ENCODE measurements at places on chromosomes 1 and 21. TPM values are rescaled to one million over a fixed set of nuclear protein-coding genes. Genes with fewer than 3 reads are reported as not detected.
A peak's percentile ranks its signal among the peaks of the same experiment; 100 is the strongest.

Gene ALPL
- total RNA-seq, result 1.5 TPM

Gene USH2A
- not detected for total RNA-seq

Gene RHD
- 0.40 TPM for total RNA-seq

Gene PDE9A
- total RNA-seq, result 2.1 TPM

Gene FBXO42
- 23.1 TPM for total RNA-seq

- H3K36me3 ChIP-seq, result peaks cover under 1% of the 10 kb centered on the region
- H3K4me3 ChIP-seq, result no peak overlapping the region
- peaks cover 12% of the 10 kb centered on the region for H3K4me1 ChIP-seq
- H3K27ac ChIP-seq, result no peak overlapping the region
Measured at GRCh38 chr1:6870571-6870970, 85.3 kb downstream of the CAMTA1 start.

- H3K27ac ChIP-seq, result no peak overlapping the region
- no peaks in the 10 kb centered on the region for H3K27me3 ChIP-seq
- H3K36me3 ChIP-seq, result no peaks in the 10 kb centered on the region
- no peaks in the 10 kb centered on the region for H3K4me1 ChIP-seq
- H3K4me3 ChIP-seq, result no peak overlapping the region
- no peak for DNase-seq
Measured at GRCh38 chr1:154304664-154305337, 16.1 kb upstream of the AQP10 start.

- no peak overlapping the region for H3K27ac ChIP-seq
- no peaks in the 10 kb centered on the region for H3K27me3 ChIP-seq
- DNase-seq, result no peak
- peaks cover 24% of the 10 kb centered on the region for H3K4me1 ChIP-seq
- no peak overlapping the region for H3K4me3 ChIP-seq
- no peaks in the 10 kb centered on the region for H3K36me3 ChIP-seq
Measured at GRCh38 chr1:10525208-10525607, 50.5 kb downstream of the PEX14 start.

GRCh38 chr1:101194746-101195145 is 42.1 kb upstream of the S1PR1 start:
- no peaks in the 10 kb centered on the region for H3K4me1 ChIP-seq
- no peak for DNase-seq
- H3K27ac ChIP-seq, result no peak overlapping the region
- H3K36me3 ChIP-seq, result no peaks in the 10 kb centered on the region

GRCh38 chr1:48841966-48842365 is 65.3 kb upstream of the BEND5 start:
- no peaks in the 10 kb centered on the region for H3K27me3 ChIP-seq
- no peak for DNase-seq
- H3K4me1 ChIP-seq, result no peaks in the 10 kb centered on the region
- H3K4me3 ChIP-seq, result no peak overlapping the region
- H3K36me3 ChIP-seq, result no peaks in the 10 kb centered on the region
- H3K27ac ChIP-seq, result no peak overlapping the region

GRCh38 chr1:32876341-32877210 is 5.9 kb upstream of the FNDC5 start:
- DNase-seq, result no peak
- H3K27ac ChIP-seq, result no peak overlapping the region
- H3K4me1 ChIP-seq, result peaks cover 17% of the 10 kb centered on the region

- no peaks in the 10 kb centered on the region for H3K27me3 ChIP-seq
- no peaks in the 10 kb centered on the region for H3K4me1 ChIP-seq
- no peak for DNase-seq
- no peak overlapping the region for H3K4me3 ChIP-seq
Measured at GRCh38 chr1:76086597-76086996, 12.1 kb downstream of the ST6GALNAC3 start.

DNA sequence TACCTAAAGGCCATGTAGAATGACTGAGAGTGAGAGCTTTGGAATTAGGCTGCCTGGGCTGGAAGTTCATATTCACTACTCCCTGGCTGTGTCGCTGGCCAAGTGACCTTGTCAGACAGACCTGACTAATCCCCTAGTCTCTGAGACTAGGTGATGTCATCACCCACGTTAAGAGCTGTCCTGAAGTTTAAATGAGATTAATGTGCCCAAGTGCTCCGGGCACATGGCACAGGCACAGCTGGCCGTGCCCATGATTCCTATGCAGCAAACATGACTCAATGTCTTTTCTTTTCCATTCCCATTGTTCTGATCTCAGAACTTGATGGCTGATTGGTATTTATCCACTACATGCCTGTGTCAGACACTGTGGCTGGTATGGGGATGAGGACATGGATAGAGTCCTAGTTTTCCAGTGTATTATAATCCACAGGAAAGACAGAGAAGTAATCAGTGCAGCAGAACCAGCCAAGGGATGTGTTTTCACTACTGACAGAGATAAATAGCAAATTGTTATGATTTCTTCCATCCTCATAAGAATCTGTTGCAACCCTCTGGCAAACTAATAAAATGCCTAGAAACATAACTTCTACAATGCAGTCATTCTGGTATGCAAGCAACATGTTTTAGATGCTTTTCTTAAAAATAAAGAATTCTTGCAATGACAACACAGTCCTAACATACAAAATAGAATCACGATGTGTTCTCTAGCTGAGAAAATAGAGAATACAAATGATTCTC is 180.9 kb downstream of the PCP4 start:
- H3K4me1 ChIP-seq, result no peaks in the 10 kb centered on the region
- no peak overlapping the region for H3K27ac ChIP-seq
- H3K27me3 ChIP-seq, result no peaks in the 10 kb centered on the region
- no peaks in the 10 kb centered on the region for H3K36me3 ChIP-seq
- DNase-seq, result no peak

GRCh38 chr1:86567341-86567740 is 20.5 kb downstream of the CLCA4 start:
- DNase-seq, result no peak
- no peaks in the 10 kb centered on the region for H3K27me3 ChIP-seq
- H3K27ac ChIP-seq, result no peak overlapping the region
- H3K4me3 ChIP-seq, result no peak overlapping the region

- no peaks in the 10 kb centered on the region for H3K27me3 ChIP-seq
- peak overlapping the region; percentile 48 for H3K4me3 ChIP-seq
Measured at GRCh38 chr1:41381692-41382479, 20.7 kb downstream of the FOXO6 start.

GRCh38 chr1:221069178-221069903 is 190.1 kb downstream of the HLX start:
- no peaks in the 10 kb centered on the region for H3K4me1 ChIP-seq
- no peaks in the 10 kb centered on the region for H3K36me3 ChIP-seq
- no peak for DNase-seq
- H3K4me3 ChIP-seq, result no peak overlapping the region
- H3K27me3 ChIP-seq, result no peaks in the 10 kb centered on the region

GRCh38 chr1:3351449-3352298 is 102.8 kb upstream of the ARHGEF16 start:
- DNase-seq, result no peak
- H3K27me3 ChIP-seq, result peaks cover 7% of the 10 kb centered on the region
- peaks cover 3% of the 10 kb centered on the region for H3K4me1 ChIP-seq
- H3K36me3 ChIP-seq, result no peaks in the 10 kb centered on the region
- H3K4me3 ChIP-seq, result no peak overlapping the region

DNA sequence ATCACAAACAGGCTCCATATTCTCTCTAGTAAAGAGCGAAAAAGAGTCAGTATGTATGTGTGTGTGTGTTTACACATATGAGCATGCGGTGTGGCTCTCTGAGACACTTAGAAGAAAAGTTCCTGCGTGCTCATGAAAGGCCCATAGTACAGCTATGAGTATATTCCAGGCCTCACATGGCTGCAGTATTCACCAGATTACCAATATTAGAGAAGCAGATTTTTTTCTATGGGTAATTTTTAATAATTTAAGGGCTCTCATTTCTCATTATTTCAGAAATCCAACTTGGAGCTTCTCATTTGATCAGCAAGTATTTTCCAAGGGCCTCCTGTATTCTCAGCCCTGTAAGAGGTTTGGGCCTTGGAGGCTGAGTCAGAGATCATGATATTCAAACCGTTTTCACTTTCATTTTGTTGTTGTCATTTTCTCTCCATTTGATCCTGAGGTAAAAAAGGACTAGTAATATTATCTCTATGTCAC is 232.9 kb upstream of the SGIP1 start:
- H3K27me3 ChIP-seq, result no peaks in the 10 kb centered on the region
- H3K36me3 ChIP-seq, result no peaks in the 10 kb centered on the region
- no peak for DNase-seq
- peak overlapping the region; percentile 40 for H3K4me3 ChIP-seq
- H3K4me1 ChIP-seq, result peaks cover 43% of the 10 kb centered on the region
- peak overlapping the region; percentile 74 for H3K27ac ChIP-seq

- no peaks in the 10 kb centered on the region for H3K36me3 ChIP-seq
- H3K27ac ChIP-seq, result no peak overlapping the region
- DNase-seq, result no peak
- no peak overlapping the region for H3K4me3 ChIP-seq
Measured at GRCh38 chr1:28928314-28928941, 14.1 kb downstream of the EPB41 start.

DNA sequence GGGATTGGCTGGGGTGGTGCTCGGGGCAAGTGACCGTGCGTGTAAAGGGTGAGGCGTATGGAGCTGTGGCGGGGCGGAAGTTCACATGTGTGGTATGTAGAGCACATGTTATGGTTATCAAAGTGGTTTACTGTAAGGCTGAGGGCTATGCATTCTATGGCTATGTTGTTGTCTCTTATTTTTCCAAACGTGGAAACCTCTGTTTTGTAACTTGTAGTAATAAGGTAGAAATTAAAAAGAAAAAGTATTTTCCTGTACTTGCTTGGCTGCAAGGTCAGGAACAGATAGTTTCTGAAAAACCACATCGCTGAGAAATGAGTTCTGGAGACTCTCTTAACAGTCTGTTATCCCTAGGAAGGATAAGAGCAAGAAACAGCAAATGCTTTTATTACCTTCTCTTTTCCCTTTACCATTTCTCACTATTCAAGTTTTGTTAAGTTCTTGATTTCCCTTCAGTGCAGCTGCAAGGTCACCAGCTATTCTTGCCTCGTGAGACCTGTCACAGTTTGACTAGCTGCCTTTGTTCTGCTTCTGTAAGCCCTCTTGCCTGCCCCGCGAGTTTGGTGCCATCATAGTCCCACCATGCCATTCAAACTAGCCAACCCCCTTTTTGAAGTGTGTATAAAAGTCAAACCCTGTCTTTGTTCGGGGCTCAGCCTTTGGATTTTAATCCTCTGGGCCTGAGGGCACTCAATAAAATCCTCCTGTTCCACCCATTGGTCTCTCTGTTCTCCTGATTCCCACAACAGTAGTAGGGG is 9.5 kb downstream of the RNU1-2 start:
- DNase-seq, result peak; percentile 53
- peaks cover 13% of the 10 kb centered on the region for H3K4me1 ChIP-seq
- no peaks in the 10 kb centered on the region for H3K27me3 ChIP-seq
- H3K36me3 ChIP-seq, result no peaks in the 10 kb centered on the region

GRCh38 chr1:7379441-7379971 is 391.6 kb upstream of the VAMP3 start:
- no peak for DNase-seq
- H3K27me3 ChIP-seq, result no peaks in the 10 kb centered on the region
- H3K27ac ChIP-seq, result no peak overlapping the region
- no peak overlapping the region for H3K4me3 ChIP-seq
- H3K36me3 ChIP-seq, result no peaks in the 10 kb centered on the region

DNA sequence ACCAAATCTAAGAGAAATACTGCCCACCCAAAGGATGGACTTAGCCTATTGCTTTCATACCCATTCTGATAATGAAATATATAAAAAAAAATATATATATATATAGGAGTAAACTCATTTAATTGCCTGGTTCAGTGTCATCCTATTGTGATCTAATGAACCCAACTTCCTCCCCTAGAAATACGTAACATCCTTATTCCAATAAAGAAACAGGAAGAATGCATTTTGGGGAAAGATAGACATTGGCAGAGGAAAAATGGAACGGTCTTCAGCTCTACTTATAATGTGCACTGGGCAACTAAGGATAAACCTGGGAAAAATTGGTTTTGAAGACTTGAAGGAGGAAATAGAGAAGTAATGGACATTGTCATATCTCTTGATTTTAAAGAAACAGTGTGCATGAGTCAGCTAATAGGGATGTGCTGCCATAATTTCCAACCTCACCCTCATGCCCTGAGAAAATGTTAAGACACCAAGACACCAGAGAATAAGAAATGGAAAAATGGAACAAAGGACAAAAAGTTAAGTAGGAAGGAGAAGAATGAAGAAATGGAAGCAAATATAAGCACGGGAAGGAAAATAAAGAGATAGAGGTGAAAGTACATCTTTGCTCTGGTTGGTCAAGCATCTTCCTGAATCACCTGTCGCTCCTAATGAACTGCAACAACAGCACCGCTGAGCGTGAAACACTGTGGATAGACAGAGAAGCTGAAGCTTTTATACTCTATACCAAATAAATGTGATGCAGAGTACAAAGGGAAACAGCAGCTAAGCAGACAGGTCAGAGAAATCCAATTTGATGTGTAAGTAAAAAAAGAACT is 5.4 kb downstream of the UBR4 start:
- H3K4me3 ChIP-seq, result no peak overlapping the region
- H3K4me1 ChIP-seq, result peaks cover 70% of the 10 kb centered on the region
- no peaks in the 10 kb centered on the region for H3K36me3 ChIP-seq

GRCh38 chr1:91760512-91760911 is 125.4 kb downstream of the TGFBR3 start:
- H3K36me3 ChIP-seq, result no peaks in the 10 kb centered on the region
- DNase-seq, result no peak
- H3K4me1 ChIP-seq, result peaks cover 40% of the 10 kb centered on the region
- H3K27me3 ChIP-seq, result no peaks in the 10 kb centered on the region
- H3K27ac ChIP-seq, result peak overlapping the region; percentile 9

GRCh38 chr1:67430358-67431155 is at the start of gene SERBP1:
TSS of gene SERBP1 (minus strand) at chr1:67430402. CDS start at chr1:67430300, 102 bp downstream.
- H3K27ac ChIP-seq, result peak within 1 kb of the TSS; percentile 99
- peaks cover 61% of the 10 kb centered on the region for H3K4me1 ChIP-seq
- no peaks in the 10 kb centered on the region for H3K27me3 ChIP-seq
- H3K4me3 ChIP-seq, result peak within 1 kb of the TSS; percentile 83
- peak; percentile 94 for DNase-seq
- H3K36me3 ChIP-seq, result no peaks in the 10 kb centered on the region

DNA sequence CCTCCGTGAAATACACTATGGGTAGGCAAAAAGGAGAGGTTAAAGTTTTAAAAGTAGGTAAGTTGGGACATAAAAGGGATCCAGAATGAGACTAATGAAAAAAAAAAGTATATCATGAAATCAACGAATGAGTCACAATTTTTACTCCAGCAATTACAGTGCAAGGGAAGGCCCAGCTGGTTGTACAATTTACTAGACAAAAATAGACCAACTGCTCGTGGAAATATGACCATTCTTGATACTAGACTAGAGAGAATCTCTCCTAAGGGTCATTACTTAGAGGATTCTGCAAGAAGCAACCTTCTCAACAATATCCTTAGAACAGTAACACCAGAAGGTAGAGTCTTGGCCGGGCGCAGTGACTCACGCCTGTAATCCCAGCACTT is 55.1 kb upstream of the EFHD2 start:
- DNase-seq, result no peak
- no peak overlapping the region for H3K27ac ChIP-seq
- no peaks in the 10 kb centered on the region for H3K4me1 ChIP-seq
- no peaks in the 10 kb centered on the region for H3K27me3 ChIP-seq
- no peaks in the 10 kb centered on the region for H3K36me3 ChIP-seq

GRCh38 chr1:63261736-63262458 is 60.5 kb upstream of the FOXD3 start:
- H3K27ac ChIP-seq, result peak overlapping the region; percentile 81
- DNase-seq, result peak; percentile 84
- H3K4me3 ChIP-seq, result no peak overlapping the region
- H3K36me3 ChIP-seq, result no peaks in the 10 kb centered on the region
- H3K4me1 ChIP-seq, result peaks cover 30% of the 10 kb centered on the region
- no peaks in the 10 kb centered on the region for H3K27me3 ChIP-seq

- no peak overlapping the region for H3K4me3 ChIP-seq
- no peaks in the 10 kb centered on the region for H3K27me3 ChIP-seq
- no peak overlapping the region for H3K27ac ChIP-seq
Measured at GRCh38 chr1:99577313-99577712, 68.6 kb upstream of the PALMD start.

GRCh38 chr1:213761845-213762407 is 225.8 kb upstream of the PROX1 start:
- H3K4me3 ChIP-seq, result no peak overlapping the region
- H3K36me3 ChIP-seq, result no peaks in the 10 kb centered on the region
- H3K27me3 ChIP-seq, result no peaks in the 10 kb centered on the region

All from gastrocnemius medialis (tissue), 4 donors.